ENCODE measurements at places on chromosomes 1 and 21.

- peak; percentile 70 for DNase-seq
Observed at GRCh38 chr1:206551986-206552326, 44.6 kb downstream of the RASSF5 start.

DNA sequence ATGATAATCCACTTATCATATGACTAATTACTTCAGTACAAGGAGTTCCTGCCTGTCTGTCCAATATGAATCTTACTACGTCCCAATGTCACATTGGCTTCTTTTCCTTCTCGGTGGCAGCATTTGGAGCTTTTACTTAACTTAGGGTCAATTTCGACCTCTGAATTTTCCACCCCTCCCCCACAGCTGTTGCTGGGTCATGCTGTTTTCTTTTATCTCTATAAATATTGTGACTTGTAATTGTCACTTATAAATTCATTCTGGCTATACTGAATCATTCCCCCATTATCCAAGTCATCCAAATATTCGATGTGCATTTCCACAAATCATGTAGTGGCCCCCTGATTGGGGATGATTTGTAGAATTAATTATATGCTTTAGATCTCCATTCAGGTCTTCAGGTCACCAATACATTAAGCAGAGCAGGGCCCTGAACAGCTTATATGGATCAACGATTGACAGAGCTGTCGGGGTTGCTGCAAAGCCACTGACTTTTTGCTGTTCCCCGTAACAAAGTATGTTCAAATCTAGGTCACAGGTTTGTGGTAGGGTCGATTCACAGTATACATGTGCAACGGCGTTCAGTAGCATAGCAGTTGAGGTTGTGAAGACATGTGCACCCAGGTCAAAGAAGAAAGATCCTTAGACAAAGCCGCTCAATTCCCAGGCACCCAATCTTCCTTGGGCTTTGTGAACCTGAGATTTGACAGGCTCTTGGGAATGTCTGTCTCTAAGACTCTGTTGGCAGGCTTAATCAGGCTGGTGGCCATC lies 18.3 kb upstream of the RNU1-4 start:
- DNase-seq, result no peak

GRCh38 chr21:29939104-29939923 lies 482 bp downstream of the GRIK1 start:
- DNase-seq, result no peak

- no peak for DNase-seq
Observed at GRCh38 chr1:83900524-83900923, 98.4 kb downstream of the TTLL7 start.

GRCh38 chr1:211587123-211587522 lies 8.2 kb upstream of the SLC30A1 start:
- no peak for DNase-seq

- no peak for DNase-seq
Observed at GRCh38 chr1:75423616-75424015, 187.3 kb downstream of the SLC44A5 start.

DNA sequence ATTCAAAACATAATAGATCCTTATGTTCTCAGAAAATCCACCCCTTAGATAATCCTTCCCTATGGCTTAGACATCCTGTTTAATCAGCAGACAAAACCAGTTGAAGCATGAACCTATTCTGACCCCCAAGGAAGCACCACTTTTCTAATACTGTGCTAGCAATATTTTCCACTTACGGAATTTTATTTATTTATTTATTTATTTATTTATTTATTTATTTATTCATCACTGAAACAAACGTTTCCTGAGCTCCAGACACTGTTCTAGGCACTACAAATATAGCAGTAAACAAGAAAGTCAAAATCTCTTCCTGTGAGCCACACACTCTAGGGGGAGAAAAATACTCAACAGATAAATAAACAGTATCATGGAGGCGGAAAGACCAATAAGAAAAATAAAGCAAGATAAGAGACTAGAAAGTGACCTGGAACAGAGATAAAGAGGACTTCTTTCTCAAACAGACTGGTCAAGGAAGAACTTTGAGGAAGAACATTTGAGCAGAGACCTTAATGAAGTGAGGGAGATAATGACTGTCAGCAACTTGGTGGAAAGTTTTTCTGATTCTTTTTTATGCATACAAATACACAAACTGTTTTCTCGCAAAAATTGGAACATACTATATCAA lies 145.5 kb upstream of the POGK start:
- no peak for DNase-seq
